ENCODE measurements at places on chromosomes 3 and 15. TPM values are rescaled to one million over a fixed set of nuclear protein-coding genes. Genes with fewer than 3 reads are reported as not detected.
A peak's percentile ranks its signal among the peaks of the same experiment; 100 is the strongest.

DNA sequence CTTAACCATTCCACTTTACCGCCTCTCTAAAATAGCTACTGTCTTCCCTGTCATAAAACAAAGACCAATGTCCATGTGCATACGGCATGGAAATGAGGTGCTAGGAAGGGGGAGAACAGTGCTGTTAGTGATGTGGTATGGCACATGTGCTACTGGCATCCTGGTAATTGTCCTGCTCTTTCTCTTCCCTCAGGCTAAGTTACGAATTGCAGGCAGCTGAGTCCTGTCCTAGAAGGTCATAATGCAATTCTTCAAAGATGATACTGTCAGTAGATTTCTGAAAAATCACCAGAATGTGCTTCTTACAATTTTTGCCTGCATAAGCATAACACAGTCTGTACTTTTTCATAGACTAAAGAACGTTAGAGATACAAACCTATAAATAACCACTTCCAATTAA, 216.8 kb downstream of the RSL24D1 start:
- DNase-seq: no peak

- DNase-seq: peak; percentile 32
These were observed 117.7 kb downstream of the MYLK start for GRCh38 chr3:123766193-123767008.

GRCh38 chr3:154943981-154944380, 136.1 kb upstream of the MME start:
- no peak for DNase-seq

GRCh38 chr3:160296591-160296990, 71.4 kb downstream of the C3orf80 start:
- DNase-seq: no peak

- no peak for DNase-seq
These were observed 151.7 kb downstream of the MEGF11 start for GRCh38 chr15:66101715-66102395.

- peak; percentile 8 for DNase-seq
These were observed 32.0 kb downstream of the DNAH12 start for GRCh38 chr3:57512166-57512565.

- peak; percentile 98 for DNase-seq
These were observed 227.4 kb upstream of the DCBLD2 start for GRCh38 chr3:99128725-99129505.

DNA sequence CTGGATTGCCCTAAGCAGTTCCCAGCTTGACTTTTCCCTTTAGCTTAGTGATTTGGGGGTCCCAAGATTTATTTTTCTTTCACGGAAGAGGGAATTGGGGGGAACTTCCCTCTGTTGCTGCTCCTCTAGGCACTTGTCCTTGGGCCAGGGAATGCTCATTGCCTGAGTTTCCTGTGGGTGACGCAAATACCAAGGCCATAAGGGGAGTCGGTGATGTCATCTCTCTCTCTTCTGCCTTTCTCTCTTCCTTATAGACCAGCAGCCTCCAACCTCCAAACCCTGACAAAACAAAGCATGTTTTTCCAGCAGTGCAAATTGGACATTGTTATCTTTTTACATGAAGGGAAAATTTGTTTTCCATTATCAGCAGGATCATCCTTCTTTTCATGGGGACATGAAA, 120.2 kb downstream of the ITPR1 start:
- no peak for DNase-seq

The MYL3 gene
- total RNA-seq: not detected

The GHRL gene
- total RNA-seq: not detected

The SLCO2A1 gene
- total RNA-seq: 0.39 TPM

The SLC38A3 gene
- not detected for total RNA-seq

- peak; percentile 98 for DNase-seq
These were observed 8.2 kb downstream of the SLC6A6 start for GRCh38 chr3:14410503-14411165.

- DNase-seq: no peak
These were observed 346.5 kb downstream of the ROBO1 start for GRCh38 chr3:79421273-79421672.

The SLC15A2 gene
- total RNA-seq: 0.24 TPM

DNA sequence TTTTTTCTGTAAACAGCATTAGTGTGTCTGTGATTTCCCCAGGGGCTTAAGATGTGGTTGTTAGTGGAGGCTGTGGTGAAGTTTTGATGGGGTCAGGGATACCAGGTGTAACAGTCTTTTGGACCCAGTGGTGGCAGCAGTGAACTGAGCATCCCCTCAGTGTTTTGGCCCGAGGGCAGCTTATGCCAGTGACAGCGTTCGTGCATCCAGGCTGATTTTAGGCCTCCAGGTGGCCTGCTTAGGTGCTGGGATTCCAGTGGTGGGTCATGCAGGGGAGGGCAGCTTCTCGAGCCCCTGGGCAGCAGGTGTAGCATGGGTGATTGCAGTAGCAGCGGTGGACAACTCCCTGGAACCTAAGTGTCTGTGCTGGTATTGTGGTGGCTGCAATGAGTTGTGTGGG, 29.2 kb downstream of the STT3B start:
- no peak for DNase-seq

GRCh38 chr15:61752001-61752400, 308.2 kb downstream of the VPS13C start:
- DNase-seq: no peak

The LYZL4 gene
- 1.5 TPM for total RNA-seq

- DNase-seq: no peak
These were observed at the start of gene CAV3 for GRCh38 chr3:8733332-8734094. Gene CAV3, plus strand, starts transcription at chr3:8733802. Its CDS starts 75 bp downstream, at chr3:8733877.

DNA sequence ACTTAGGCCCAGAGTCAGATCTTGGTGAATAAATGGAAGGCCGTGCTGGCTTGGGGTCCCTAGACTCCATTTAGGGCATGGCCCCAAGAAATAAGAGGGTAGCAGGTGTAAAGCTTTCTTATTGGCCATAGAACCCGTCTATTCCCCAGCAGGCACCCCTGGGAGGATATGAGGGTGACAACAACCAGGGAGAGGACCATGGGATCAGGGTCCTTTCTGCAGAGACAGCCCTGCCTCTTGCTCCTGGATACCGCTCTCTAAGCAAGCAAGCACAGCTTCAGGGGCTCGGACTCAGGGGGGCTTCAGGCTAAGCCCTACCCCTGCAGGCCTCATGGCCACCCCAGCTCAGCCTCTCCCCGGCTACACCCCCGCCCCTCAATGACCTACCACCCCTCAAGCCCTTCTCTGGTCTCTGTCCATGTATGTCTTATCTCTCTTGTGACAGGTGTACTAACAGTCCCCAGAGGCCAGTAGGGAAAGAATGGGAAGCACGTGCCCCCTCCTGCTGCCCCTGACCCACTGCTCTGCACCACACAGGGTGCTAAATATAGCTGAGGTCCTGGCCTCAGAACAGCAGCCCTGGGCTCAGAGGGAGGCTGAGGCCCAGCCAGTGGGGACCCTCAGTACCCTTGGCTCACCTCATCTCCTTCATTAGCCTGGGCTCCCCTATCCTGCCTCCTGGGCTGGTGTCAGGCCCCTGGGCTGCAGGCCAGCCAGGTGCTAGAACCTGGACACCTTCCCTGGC, 1.9 kb downstream of the XIRP1 start:
- no peak for DNase-seq

GRCh38 chr15:98547741-98548138, 100.6 kb upstream of the IGF1R start:
- DNase-seq: no peak

- no peak for DNase-seq
These were observed 46.0 kb downstream of the PPCDC start for GRCh38 chr15:75069301-75069925.

GRCh38 chr15:59609730-59610712, 1.6 kb upstream of the GCNT3 start:
- DNase-seq: no peak

- peak; percentile 81 for DNase-seq
These were observed 185.9 kb downstream of the SUCLG2 start for GRCh38 chr3:67468511-67468910.

GRCh38 chr3:115520651-115521245, 102.6 kb upstream of the GAP43 start:
- no peak for DNase-seq

The CFAP91 gene
- not detected for total RNA-seq

DNA sequence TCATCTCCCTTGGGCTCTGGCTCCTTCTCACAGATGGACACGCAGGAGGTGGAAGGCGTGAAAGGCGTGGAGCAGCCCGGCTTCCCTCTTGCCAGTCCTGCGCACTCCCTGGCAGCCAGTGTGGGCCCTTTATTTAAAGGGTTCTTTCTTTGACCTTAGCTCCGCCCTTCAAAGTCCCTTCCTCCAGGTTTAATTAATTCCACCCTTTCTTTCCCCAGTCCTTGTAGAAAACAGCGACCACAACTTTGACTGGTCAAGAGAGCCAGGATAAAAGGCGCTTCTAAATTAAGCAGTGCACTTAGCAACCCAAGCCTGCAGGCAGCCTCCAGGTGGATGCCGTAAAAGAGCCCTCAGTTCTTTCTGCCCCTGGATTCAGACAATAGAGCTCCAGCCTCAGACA, at the start of gene HDC:
Gene HDC (minus strand): TSS at position 107 of the 400 bp plus-strand sequence. CDS start 103 bp downstream, at position 4.
- DNase-seq: peak; percentile 11

DNA sequence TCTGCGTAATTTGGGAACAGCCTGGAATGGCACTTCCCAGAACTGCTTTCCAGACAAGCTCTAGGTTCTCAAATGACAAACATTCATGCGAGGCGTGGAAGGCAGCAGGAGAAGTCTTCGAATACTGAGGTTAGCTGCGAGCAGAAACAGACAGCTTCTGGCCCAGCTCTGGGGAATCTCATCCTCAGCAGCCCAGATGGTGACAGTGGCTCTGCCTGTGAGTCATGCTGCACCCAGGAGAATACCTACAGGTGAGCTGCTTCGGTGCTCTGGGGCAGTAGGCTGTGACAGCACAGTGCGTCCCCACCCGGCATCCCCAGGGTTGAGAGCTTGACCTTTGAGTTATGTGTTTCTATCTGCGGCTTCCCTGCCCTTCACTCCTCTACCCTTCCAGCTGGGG, 258.6 kb downstream of the KLF13 start:
- no peak for DNase-seq

GRCh38 chr3:154040283-154040682, 80.9 kb upstream of the ARHGEF26 start:
- peak; percentile 7 for DNase-seq

- DNase-seq: no peak
These were observed 25.1 kb upstream of the MTMR10 start for GRCh38 chr15:31016446-31016915.

DNA sequence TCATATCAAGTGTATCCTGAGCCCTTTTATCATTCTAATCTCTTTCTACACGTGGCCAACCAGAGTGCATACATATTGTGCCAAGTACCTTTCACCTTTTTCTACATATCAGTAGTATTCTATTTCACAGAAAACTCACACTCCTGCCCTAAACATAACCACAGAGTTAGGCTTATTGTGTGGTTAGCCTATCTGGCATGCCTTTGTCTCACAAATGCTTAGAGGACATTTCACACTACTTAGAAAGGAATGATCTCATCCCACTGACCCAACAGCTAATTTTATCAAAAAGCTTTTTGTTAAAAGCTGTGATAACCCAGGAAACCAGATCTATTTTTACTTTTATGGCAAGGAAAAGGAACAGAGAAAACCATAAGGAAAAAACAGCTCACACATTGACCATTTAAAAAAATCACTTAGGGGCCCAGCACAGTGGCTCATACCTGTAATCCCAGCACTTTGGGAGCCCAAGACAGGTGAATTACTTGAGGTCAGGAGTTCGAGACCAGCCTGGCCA, 17.8 kb upstream of the MAP4 start:
- DNase-seq: peak; percentile 85

The DUOX2 gene
- total RNA-seq: not detected

The LEKR1 gene
- 1.8 TPM for total RNA-seq

GRCh38 chr15:40102897-40103858, 5.5 kb downstream of the BMF start:
- DNase-seq: peak; percentile 98

DNA sequence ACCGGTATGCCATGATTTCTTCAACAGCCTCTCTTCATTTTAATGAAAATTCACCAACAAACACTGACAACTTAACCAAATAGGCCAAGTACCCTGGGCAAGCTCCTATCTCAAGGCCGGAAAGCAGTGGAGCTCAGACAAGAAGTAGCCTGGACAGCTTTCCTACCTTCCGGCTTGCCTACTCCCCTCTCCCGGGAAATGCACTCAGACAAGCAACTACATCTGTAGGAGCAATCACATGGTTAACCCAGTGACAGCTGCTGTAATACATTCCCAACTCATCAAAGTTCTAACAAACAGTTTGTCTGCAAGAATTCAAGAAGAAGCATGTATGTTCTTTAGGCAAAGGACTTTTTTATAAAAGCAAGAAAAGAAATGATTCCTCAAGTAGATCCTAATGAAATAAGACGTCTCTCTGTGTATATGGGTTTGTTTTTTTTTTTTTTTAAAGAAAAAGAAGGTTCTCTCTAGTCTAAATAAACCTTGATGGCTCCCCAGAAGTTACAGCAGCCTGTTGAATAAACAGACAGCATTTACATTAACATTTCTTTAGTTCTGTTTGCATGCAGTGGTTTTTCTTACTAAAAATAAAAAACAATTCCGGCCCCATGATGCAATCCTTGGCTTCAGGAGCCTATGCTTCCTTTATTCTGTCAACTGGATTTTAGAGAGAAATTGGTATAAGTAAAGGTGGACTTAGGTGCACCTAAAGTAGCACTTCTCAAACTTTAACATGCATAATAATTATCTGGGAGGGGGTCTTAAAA, 278.7 kb downstream of the NEK10 start:
- no peak for DNase-seq

GRCh38 chr3:11434017-11434526, 161.9 kb downstream of the ATG7 start:
- peak; percentile 78 for DNase-seq

DNA sequence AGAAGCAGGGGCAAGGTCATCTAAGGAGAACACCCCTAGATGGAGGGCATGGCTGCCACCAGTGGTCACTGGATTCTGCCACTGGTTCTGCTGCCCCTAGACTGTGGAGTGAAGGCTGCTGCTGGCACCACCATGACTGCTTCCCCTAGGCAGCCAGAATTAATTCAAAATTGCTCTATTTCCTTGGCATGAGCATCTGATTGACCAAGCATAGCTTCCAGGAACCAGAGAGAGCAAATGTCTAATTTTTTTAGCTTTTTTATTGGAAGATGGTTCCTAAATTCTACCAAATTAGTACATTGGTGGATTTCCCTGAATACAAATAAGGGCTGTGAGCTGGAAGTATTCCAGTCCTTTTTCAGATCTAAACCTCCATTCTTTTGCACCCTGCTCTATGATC, 270.2 kb upstream of the GBE1 start:
- no peak for DNase-seq

DNA sequence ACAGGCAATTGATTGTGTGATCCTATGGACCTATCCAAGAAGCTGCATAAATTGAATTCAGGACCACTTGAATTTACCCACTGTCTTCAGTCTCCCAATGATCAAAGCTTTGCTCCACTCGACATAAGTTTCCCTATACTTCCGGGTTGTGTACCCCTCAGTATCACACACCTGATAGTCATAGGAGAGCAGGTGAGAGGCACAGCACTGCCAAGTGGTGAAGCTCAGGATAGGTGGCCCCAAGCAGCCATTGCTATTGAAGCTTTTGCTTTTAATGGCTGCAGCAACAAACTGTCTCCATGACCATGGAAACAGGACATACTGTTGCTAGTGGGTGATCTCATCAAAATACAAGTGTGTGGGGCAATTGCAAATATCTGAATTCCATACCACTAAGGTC, 27.7 kb downstream of the GASK1A start:
- DNase-seq: no peak

- peak; percentile 39 for DNase-seq
These were observed 34.8 kb upstream of the FILIP1L start for GRCh38 chr3:100149130-100149529.

GRCh38 chr15:84731774-84732173, 15.8 kb upstream of the SEC11A start:
- DNase-seq: peak; percentile 64

GRCh38 chr15:41967506-41968206, 4.7 kb downstream of the EHD4 start:
- peak; percentile 87 for DNase-seq

Data from RPMI7951 (cell line).